ENCODE measurements at places on chromosomes 6 and 20.

DNA sequence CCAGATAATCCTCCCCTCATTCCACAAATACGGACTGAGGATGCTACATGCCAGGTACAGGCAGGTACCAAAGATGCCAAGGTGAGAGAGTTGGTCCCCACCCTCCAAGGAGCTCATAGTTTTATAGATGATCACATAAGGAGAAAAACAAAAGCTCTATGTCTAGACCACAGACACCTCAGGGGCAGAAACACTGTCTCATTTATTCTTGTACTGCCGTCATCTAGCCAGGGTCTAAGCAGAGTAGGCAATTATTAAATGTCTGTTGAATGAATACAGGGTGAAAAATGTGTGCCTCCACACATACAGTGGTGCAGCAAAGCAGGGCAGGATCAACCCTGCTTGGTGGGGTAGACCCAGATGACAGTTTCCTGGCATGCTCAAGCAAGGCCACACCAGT, 439.8 kb upstream of the JARID2 start:
- DNase-seq = no peak

GRCh38 chr6:151437401-151437800, 14.5 kb downstream of the RMND1 start:
- DNase-seq = no peak

DNA sequence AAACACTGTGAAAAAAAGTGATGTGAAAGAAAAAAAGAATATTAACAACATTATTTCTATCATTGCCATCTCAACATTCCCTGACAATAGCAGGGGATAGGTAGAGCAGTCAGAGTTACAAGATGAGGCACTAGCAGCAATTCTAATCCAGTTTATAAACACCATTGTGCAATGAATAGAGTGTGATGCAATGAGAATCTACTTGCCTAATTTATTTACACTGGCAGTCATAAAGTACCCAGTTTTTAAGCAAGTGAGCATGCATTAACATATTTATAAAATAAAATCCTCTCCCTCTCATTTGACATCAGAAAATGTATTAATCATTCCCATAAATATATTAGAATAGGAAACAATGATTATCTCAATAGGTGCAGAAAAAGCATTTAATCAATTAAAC, 2.5 kb upstream of the MANEA start:
- no peak for DNase-seq

DNA sequence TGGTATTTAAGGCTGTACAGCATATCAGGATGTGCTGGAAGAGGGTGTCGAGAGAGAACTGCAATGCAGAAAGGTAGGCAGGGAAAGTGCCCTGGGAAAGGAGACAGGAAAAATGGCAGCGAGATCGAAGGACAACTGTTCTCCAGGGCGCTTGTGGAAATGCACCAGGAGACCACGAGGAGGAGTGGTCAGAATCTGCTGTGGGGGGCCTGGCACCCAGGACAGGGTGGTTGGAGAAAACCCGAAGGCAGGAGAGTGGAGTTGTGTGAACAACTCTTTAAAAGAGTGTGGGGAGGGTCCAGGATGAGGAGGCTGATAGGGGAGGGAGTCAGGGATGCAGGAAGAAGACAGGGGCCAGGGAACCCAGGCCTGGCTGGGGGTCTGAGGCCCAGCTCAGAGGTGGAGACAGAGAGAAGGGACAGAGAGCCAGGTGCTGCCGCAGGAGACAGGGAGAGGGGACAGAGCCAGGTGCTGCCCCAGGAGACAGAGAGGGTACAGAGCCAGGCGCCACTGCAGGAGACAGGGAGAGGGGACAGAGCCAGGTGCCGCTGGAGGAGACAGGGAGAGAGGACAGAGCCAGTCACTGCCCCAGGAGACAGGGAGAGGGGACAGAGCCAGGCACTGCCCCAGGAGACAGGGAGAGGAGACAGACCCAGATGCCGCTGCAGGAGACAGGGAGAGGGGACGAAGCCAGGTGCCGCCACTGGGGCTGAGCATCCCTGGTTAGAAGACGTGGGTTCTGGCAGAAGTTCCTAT, 9.3 kb downstream of the SLC22A1 start:
- no peak for DNase-seq

DNA sequence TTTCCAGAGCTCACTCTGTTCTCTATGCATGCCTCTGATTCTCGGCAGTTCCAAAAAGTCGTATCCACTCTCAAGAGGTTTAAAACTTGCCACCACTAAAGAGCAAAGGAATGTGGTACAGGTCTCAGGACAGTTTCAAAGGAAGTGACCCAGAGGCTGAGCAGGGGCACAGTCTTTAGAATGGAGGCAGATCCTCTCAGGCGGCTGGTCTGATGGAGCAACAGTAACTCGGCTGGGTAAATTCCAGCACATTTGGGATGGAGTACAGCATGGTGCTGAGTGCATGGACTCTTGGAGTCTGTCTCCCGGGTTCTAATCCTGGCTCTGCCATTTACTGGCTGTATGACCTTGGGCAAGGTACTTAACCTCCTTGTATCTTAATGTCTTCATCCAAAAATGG, 88.1 kb upstream of the BACH2 start:
- no peak for DNase-seq

DNA sequence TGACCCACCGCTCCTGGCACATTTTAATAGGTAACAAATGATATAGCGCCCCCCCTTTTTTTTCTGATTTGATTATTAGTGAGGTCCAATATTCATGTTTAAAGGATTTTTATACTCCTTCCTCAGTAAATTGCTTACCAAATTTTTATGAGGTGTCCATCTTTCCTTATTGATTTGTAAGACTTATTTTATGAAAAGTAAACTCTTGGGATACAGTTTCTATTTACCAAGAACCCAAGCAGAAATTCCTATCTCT, 25.1 kb downstream of the TRIM27 start:
- DNase-seq = no peak

DNA sequence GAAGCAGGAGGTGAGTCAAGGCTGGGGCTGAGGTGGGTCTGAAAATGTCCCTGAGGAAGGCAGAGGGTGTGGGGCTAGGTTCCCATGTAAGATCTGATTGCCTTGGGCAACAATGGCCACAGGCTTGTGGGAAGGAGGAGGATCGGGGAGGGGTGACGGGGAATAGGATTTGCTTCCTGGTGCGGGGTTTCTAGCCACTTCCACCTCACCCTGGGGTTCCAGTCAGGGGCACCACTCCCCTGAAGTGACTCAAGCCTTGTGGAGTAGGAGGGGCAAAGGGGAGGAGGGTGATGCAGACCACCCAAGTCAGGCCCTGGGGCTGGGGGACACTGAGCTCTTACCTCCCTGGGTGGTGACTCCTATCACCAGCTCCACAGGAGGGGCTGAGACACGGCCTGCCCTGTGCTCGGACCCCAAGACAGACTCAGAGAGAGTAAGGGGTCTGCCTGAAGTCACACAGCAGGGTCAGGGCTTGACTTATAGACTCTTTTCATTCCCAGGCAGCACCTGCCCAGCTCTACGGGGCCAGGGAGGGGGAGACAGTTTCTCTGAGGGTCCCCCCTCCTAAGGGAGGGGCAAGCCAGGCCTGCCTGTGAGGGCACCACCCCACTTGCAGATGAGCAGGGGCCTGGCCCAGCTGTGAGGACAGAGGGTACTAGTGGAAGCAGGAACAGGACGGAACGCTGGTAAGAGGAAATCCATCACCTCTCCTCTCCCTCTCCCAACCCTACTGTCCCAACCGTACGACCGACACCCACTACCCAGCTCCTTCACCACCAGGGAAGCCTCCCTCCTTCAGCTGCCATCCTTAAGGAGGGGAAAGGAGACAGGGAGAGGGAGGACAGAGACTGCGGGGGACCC, 12.4 kb upstream of the SPDEF start:
- no peak for DNase-seq

DNA sequence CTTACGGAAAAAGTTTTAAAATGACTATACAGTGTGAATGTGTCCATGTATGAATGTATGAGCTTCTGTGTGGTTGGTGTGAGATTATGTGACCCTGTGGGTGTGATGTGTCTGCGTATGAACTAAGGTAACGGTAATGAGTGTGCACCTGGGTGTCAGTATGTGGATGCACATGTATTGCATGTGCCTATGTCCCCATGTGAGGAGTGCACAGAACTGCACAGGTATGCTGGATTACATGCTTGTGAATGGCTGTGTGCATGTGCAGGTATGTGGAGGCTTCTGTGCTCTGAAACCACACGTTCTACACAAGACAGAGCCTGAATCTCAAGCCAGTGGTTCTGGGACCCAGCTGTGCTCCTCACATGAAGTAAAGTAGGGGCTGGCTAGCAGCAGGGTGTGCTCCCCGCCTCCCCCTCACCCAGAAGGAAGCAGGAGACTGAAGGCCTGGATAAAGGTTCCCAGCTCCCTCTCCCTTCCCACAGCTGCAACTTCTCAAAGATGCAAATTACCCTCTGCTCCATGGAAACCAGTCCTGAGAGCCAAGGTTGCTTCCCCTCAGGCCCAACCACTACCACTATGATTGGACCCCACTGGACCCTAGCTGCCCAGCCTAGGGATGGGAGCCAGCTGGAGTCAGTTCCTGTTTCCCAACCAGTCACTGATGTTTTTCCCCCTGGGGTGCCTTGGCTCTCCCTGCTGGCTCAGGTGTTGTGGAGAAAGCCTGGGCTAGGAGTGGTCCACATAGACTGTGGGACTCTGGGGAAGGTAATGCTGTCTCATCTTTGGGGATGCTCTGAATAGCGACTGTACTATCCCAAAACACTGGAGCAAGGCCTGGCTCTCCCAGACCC, 24.8 kb upstream of the SPDEF start:
- peak; percentile 56 for DNase-seq

GRCh38 chr6:15266423-15266996, 20.6 kb downstream of the JARID2 start:
- DNase-seq = no peak

DNA sequence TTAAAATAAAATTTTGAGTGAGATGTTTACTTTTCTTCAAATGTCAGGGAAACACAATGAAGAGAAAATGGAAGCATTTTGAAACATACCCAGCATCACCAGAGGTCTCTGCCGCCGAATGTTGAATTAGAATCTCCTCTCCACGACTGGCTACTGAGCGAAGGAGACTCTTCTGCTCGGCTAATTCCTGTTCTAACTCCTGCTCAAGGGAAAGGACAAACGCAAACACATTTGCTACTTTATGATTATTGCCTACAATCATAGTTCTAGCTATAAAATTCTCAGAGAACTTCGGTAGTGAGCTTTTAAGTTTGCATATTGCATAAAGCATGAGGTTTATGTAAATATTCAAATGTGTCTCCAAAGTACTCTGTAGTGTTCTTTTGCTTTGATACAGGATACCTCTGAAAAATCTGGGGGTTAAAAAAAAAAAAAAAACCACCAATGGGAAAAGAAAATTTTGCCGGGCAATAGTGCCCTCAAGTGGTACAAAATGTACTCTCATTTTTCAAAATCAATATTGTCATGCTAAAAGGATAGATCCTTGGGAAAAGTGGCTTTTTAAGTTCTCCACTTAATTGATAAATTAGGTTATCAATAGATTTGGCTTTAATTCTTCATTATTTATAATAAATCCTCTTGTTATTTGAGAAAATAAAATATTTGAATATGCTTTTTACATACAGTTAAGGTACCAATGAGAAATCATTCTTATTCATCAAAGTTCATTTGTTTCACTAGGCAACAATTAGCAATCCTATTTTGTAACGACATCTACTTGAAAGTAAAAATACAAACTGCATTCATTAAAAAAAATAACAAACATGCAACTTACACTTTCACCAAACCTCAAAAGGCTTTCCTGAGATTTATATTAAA, 369.0 kb downstream of the SYNE1 start:
- peak; percentile 14 for DNase-seq

GRCh38 chr20:57705127-57705899, 4.5 kb downstream of the PMEPA1 start:
- DNase-seq = no peak

GRCh38 chr20:5024982-5025381, 23.7 kb upstream of the SLC23A2 start:
- no peak for DNase-seq

DNA sequence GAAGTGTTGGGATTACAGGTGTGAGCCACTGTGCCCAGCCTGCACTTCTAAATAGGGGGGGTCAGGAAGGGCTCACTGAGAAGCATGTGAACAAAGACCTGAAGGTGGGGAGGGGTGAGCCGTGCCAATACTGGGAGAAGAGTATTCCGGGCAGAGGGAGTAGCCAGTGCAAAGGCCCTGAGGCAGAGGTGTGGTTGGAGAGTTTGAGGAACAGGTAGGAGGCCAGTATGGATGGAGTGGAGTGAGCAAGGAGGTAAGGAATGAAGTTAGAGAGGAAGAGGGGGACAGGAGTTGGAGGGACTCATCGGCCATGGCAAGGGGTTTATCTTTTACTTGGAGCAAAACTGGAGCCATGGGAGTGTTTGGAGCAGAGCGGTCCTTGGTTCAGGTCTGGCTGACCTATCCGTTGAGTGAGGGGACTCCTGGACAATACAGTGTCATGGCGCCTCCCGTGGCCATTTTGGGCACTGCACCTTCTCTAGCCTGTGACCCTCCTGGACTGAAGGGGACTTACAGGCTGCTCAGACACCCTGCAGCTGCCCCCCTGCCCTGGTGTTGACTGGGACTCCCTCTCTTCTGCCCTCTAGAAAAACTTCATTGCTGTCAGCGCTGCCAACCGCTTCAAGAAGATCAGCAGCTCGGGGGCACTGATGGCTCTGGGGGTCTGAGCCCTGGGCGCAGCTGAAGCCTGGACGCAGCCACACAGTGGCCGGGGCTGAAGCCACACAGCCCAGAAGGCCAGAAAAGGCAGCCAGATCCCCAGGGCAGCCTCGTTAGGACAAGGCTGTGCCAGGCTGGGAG, 12.1 kb downstream of the FOXS1 start:
- DNase-seq = peak; percentile 78

DNA sequence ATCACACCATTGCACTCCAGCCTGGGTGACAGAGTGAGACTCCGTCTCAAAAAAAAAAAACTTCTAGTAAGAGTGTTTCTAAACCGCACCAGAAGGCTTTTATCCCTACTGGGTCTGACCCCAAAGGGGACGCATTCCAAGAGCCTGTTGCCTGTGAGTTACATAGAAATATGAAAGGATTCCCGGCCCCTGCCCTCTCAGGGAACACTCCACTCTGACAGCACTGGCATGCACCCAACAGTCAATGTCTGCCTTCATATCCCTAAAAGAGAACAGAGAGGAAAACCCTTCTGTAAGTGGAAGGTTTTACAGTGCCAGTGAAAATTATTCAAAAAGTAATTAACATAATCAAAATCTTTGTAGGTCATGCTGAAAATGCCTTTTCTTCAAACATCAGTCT, 117.1 kb upstream of the PTPRT start:
- DNase-seq = peak; percentile 73

DNA sequence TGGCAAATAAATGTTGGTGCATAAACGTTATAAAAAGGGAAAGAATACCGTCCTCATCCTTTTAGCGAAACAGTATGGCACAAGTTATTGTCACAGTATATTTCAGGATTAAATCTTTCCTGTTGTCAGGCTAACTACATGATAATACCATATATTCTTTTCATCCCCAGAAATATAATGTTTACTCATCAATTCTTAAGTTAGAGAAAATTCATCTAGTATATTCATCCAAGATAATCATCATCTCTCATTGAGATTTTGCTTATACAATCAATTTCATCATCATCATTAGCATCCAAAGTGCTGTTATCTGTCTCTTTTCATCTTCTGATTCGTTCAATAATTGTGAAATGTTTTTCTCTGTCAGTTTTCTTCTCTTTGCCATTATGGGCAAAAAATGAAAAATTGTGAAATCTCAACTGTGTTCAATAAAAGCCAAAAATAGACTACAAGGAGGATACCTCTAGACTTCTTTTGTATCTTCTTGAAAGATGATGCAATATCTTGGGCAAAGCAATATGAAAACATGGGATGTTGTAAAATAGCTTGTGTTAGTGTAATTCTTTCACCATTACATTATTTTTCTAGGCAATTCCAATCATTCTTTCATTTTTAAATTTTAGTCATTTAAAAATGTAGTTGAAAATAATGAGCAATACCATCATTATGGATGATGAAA, 2.6 kb downstream of the SPACA1 start:
- no peak for DNase-seq
